ENCODE measurements at places on chromosomes 13 and 19. TPM values are rescaled to one million over a fixed set of nuclear protein-coding genes. Genes with fewer than 3 reads are reported as not detected.

DNA sequence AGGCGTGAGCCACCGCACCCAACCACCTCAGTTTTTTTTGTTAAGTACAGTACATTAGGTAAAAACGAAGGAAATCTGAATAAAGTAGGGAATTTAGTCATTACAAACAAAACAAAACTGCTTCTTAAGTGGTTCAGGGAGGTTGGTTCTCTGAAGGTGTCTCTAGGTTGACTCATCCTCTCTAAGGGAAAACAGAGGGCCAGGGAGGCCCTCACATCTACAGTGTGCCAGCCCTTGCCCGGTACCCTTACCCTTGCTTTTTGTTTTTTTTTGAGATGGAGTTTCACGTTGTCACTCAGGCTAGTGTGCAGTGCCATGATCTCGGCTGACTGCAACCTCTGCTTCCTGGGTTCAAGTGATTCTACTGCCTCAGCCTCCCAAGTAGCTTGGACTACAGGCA lies 17.2 kb upstream of the JUND start:
- DNase-seq: no peak

GRCh38 chr13:97339988-97340749 lies 93.8 kb upstream of the RAP2A start:
- DNase-seq: no peak

CLEC4M gene
- total RNA-seq: not detected

CATSPERD gene
- not detected for total RNA-seq

ATP4B gene
- not detected for total RNA-seq
